ENCODE measurements at places on chromosomes 7 and 10. TPM values are rescaled to one million over a fixed set of nuclear protein-coding genes. Genes with fewer than 3 reads are reported as not detected.

GRCh38 chr10:77006836-77007511, 630.6 kb downstream of the KCNMA1 start:
- no peak for DNase-seq
- no peak overlapping the region for H3K4me3 ChIP-seq
- peaks cover 7% of the 10 kb centered on the region for H3K36me3 ChIP-seq
- peak overlapping the region; percentile 62 for H3K27ac ChIP-seq
- H3K27me3 ChIP-seq = no peaks in the 10 kb centered on the region

DNA sequence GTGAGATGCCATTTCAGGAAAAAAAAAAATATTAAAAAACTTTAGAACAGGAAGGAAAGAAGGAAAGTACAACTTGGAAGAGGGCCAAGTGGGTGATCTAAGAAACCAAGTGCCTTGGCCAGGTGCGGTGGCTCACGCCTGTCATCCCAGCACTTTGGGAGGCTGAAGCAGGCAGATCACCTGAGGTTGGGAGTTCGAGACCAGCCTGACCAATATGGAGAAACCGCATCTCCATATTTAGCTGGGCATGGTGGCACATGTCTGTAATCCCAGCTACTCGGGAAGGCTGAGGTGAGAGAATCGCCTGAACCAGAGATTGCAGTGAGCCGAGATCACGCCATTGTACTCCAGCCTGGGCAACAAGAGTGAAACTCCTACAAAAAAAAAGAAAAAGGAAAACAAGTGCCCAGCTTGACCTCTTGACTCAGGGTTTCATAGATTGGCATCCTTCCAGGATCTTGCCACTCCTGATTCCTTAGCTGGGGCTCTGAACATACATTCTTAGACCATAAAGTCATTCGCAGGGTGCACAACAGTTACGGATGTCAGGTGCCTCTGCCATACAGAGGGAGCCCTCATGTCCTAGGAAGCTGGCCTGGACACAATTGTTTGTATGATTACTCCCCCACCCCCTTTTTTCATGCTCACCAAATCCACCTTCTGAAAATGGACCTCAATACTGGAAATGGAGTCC, 2.1 kb upstream of the GUSB start:
- no peak overlapping the region for H3K27ac ChIP-seq
- no peak overlapping the region for H3K4me3 ChIP-seq
- H3K4me1 ChIP-seq = peaks cover 12% of the 10 kb centered on the region
- no peak for DNase-seq
- no peaks in the 10 kb centered on the region for H3K27me3 ChIP-seq

DNA sequence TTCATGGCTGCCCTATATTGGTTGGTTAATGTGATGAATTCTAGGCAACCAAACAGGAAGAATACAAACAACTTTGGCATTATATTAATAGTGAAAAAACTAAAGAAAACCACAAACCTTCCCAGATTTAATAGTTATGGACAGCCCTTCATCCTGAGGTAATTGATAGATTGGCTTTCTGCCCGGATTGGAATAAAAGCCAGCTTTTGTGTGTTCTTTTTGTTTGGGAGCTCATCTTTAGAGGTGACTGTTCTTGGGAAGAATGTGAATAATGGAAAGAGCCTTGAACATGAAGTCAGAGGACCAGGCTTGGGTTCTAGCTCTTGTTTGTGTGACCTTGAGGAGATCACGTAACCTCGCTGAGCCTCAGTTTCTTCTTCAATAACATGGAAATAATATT, 92.3 kb downstream of the VTI1A start:
- no peak for DNase-seq
- H3K4me3 ChIP-seq = no peak overlapping the region
- H3K27me3 ChIP-seq = no peaks in the 10 kb centered on the region
- H3K36me3 ChIP-seq = peaks cover 24% of the 10 kb centered on the region

GRCh38 chr10:72542396-72542815, 83.5 kb downstream of the MICU1 start:
- DNase-seq = no peak
- H3K4me3 ChIP-seq = no peak overlapping the region
- H3K27me3 ChIP-seq = no peaks in the 10 kb centered on the region

- H3K36me3 ChIP-seq = no peaks in the 10 kb centered on the region
- H3K27ac ChIP-seq = no peak overlapping the region
- no peak overlapping the region for H3K4me3 ChIP-seq
- DNase-seq = no peak
- H3K27me3 ChIP-seq = peaks cover 61% of the 10 kb centered on the region
These were observed 195.6 kb downstream of the SKAP2 start for GRCh38 chr7:26668821-26669220.

DNA sequence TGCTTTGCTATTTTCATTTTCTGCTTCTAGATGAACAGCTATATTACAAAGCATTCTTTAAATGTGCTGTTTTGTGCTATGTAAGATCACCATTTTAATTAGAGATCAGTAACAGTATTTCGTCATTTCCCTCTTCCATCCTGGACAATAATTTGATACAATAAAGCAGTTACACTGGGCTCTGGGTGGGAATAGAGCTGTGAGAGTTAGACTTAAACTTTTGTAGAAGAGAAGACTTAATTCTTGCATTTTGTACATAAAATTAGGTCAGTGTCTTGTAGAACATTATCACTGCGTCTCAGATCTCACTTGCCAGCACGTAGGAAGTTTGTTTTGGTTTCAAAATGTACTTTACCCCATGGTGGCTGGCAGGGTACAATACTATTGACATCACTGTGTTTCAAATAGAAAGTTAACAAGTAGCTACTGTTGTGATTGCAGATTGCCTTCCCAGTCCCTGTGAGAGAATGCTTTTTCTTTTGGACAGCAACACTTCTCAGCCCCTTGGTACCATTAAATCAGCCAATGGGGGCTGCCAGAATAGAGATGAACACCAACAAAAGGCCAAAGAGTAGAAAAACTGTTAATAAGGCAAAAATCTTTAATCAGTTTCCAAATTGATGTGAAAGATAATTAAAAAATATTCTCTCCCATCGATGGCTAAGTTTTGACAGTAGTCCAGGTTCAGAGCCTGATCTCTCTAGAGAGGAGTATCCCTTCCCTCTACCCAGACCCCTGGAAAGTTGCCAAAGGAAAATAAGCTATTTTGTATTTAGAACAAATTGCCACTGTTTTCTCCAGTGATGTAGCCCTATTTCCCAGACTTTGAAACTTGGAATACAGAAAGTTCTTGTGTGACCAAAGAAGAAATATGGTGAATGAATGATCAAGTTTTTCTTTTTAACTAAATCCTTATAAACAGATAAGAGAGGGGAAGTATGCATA, 35.1 kb downstream of the SMNDC1 start:
- H3K36me3 ChIP-seq = no peaks in the 10 kb centered on the region
- peaks cover 31% of the 10 kb centered on the region for H3K4me1 ChIP-seq
- H3K27ac ChIP-seq = peak overlapping the region; percentile 29
- H3K27me3 ChIP-seq = no peaks in the 10 kb centered on the region
- H3K4me3 ChIP-seq = no peak overlapping the region

DNA sequence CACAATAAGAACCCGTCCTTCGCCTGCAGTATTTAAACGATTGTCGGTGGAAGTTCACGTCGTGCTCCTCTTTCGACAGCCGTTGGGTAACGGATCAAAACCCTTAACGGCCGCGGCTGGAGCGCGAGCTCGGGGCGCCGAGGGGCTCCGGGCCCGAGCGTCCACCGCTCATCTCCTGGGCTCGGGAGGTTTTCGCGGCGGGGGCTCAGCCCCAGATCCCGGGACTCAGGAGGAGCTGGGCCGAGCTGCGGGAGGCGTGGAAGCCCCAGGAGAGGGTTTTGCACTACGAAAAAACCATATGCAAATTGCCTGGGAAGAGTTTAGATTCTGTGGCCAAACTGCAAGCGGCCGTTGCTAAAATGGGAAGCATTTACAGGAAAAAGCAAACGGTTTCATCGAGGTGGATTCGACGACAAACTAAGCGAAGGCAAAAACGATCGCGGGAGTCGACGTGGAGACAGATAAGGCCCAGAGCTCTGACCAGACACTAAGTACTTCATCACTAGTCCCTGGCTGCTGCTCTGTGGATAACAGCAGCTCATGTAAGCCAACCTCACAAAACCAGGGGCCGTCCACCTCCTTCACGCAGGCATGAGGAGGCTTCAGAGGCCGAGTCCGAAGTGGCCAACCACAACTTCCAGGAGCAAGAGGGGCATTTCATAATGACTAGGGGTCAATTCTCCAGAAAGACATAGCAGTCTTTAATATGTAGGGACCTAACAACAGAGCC, 129.7 kb downstream of the MARCHF5 start:
- H3K27ac ChIP-seq = no peak overlapping the region
- no peak for DNase-seq
- peaks cover 4% of the 10 kb centered on the region for H3K36me3 ChIP-seq
- peaks cover 3% of the 10 kb centered on the region for H3K4me1 ChIP-seq
- peak overlapping the region; percentile 19 for H3K4me3 ChIP-seq
- H3K27me3 ChIP-seq = peaks cover 11% of the 10 kb centered on the region

GRCh38 chr10:59995862-59996261, 89.5 kb upstream of the CCDC6 start:
- H3K4me1 ChIP-seq = peaks cover 4% of the 10 kb centered on the region
- H3K27ac ChIP-seq = no peak overlapping the region
- no peak for DNase-seq
- H3K36me3 ChIP-seq = no peaks in the 10 kb centered on the region

DNA sequence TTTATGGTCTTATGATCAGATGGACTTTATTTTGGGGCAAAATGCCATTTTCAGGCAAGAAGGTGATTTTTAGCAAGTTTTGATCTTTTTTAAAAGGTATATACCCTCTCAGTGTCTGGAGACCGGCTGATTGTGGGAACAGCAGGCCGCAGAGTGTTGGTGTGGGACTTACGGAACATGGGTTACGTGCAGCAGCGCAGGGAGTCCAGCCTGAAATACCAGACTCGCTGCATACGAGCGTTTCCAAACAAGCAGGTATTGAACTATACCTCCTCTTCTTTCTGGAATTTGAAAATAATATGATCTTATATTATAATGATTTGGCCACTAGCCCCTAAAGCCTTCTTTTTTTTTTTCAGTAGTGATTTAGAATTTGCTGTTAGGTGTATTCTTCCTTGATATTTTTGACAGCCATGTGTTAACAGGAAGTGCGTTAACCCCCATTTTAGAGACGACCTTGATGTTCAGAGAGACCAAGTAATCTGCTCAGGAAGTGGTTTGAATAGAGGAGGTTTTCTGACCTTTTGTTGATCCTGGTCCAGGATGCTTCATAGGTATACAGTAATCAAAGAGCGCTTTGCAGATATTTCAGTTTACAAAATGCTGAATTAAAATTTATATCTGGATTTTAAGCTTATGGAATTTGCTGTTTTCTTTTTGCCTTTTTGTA, 6.2 kb downstream of the BUB3 start:
- no peak for DNase-seq
- peaks cover 29% of the 10 kb centered on the region for H3K4me1 ChIP-seq
- no peaks in the 10 kb centered on the region for H3K27me3 ChIP-seq

CRTAC1 gene
- 0.16 TPM for total RNA-seq
